ENCODE measurements at places on chromosomes 3 and 15.

- no peak for DNase-seq
These were observed 54.1 kb upstream of the CCR2 start for GRCh38 chr3:46299608-46300460.

DNA sequence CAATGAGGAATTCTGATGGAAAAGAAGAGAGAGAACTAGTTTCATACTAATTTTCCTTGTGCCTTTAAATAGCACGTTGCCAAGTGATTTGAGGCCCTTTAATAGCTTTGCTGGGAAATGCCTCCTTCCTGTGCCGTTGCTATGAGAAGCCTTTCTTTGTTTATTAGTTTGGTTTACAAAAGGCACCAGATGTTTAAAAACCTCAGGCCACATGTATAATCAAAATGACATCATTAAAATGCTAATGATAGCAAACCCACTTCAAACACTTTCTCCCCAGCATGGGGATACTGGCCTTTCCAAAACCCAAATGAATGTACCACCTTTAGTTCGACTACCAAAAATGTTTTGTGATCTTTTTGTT, 50.0 kb upstream of the TBC1D23 start:
- DNase-seq, result no peak

GRCh38 chr3:119322021-119322834, 28.0 kb downstream of the ARHGAP31 start:
- DNase-seq, result peak; percentile 50

GRCh38 chr3:185308126-185308754, 54.4 kb upstream of the EHHADH start:
- DNase-seq, result peak; percentile 50

DNA sequence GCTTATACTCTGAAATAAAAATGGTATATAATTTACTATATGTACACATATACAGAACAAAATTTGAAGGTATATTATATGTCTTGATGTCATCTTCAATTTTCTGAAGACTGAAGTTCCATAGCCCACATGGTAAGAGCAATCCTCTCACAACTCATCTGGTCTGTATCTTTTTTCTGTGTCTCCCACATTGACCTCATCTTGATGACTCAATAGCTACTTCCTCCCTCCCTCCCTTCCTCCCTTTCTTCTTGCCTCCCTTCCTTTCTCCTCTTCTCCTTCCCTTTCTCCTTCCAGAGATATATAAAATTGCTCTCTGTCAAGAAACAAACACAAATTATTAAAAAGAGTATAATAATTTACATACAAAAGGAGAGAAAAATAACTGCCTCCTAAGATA, 268.5 kb downstream of the SQOR start:
- no peak for DNase-seq

- DNase-seq, result no peak
These were observed 12.1 kb downstream of the CAND2 start for GRCh38 chr3:12808587-12808986.

- DNase-seq, result no peak
These were observed 399.4 kb downstream of the ROBO1 start for GRCh38 chr3:79368403-79368802.

DNA sequence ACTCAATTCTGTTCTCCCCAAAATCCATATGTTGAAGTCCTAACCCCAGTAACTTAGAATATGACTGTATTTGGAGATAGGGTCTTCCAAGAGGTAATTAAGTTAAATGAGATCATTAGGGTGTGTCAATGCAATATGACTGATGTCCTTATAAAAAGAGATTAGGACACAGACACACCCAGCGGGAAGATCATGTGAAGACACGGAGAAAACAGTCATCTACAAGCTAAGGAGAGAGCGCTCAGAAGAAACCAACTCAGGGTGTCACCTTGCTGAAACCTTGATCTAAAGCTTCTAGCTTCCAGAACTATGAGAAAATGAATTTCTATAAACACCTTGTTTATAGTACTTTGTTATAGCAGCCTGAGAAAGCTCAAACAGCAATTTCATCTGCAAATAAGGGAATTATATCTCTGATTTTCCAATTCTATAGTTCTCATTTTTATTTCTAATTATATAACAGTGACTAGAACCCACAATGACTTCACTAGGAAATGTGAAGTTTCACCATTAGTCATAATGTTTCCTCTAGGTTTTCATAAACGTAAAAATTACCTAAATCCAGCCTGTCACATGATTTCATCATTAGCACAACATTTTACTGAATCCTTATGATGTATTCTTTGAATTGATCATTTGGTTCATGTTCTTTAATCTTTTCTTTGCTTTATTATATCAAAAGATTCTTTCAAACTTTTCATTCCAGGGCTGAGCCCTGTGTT, 459.1 kb upstream of the MDFIC2 start:
- DNase-seq, result no peak

GRCh38 chr15:92839696-92840095, 60.4 kb upstream of the CHD2 start:
- no peak for DNase-seq

- DNase-seq, result no peak
These were observed 59.3 kb downstream of the POMGNT2 start for GRCh38 chr3:43046583-43046982.

DNA sequence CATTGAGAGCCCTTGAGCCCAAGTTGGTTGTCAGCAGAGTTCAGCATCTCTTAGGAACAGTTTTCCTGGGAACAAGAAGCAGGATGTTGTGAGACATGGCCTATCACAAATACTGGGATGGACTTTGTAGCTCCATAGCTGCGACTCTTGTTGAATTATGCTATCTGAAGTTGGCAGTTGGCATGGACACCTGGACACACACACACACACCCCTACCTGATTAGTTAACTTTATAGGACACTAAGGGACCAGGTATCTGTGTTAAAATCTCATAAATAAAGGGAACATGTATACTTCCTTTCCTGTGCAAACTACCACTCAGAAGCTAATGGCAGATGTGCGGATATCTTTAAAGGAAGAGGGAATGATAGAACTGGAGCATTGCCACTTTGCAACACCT, 10.2 kb upstream of the CHRNA7 start:
- no peak for DNase-seq

DNA sequence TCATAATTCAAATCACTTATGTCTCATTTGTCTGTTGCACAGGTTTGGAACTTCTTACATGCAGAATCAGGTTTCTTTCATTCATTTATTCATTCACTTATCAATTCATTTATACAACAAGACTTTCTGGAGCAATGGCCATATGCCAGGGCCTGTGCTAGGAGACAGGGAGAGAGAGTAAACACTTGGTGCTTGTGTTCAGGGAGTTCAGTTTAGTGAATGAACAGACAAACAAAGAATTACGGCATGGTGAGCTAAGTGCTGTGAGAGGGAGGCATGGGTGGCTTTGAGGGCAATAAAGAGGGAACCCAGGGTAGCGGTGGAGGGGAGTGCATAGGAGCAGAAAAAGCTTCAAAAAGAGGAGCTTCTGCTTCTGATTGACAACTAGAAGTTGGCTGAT, 8.5 kb upstream of the IREB2 start:
- DNase-seq, result no peak

DNA sequence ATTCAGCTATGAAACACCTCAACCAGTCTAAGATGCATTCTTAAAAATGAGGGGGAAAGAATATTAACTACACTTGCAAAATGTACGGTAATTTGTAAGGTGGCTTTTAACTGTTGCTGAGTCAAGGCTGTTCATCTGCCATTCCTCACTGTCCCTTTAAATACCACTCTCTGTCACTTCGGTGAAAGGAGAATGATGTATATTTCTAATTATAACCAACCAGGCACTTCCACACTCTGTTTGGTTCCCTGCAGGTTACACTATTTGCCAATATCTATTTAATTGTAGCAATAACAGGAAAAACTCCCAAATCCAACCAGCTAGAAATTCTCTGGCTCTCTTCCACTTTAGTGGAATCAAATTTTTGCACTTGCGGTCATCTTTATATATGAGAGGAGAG, 70.5 kb upstream of the SLCO3A1 start:
- no peak for DNase-seq

DNA sequence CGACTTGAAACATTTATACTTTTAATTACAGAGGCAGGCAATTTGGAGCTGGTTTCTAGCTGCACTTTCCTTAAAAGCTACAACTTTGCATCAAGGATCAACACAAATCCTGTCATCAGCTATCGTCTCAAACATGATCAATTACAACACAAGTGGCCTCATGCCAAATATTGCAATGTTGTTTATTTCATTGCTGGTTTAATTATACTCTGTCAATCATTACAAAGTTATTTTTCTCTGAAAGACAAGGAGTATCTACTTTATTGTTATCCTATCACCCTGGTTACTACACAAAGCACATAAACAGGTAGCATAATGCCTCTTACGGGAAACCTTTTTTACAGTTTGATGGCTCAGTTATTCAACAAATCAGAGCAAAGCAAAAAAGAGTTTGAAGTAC, 58.0 kb upstream of the FOXB1 start:
- DNase-seq, result no peak

- peak; percentile 6 for DNase-seq
These were observed 911.6 kb upstream of the ARPP21 start for GRCh38 chr3:34727700-34728099.

- DNase-seq, result no peak
These were observed 25.3 kb downstream of the ANP32A start for GRCh38 chr15:68795298-68795848.

DNA sequence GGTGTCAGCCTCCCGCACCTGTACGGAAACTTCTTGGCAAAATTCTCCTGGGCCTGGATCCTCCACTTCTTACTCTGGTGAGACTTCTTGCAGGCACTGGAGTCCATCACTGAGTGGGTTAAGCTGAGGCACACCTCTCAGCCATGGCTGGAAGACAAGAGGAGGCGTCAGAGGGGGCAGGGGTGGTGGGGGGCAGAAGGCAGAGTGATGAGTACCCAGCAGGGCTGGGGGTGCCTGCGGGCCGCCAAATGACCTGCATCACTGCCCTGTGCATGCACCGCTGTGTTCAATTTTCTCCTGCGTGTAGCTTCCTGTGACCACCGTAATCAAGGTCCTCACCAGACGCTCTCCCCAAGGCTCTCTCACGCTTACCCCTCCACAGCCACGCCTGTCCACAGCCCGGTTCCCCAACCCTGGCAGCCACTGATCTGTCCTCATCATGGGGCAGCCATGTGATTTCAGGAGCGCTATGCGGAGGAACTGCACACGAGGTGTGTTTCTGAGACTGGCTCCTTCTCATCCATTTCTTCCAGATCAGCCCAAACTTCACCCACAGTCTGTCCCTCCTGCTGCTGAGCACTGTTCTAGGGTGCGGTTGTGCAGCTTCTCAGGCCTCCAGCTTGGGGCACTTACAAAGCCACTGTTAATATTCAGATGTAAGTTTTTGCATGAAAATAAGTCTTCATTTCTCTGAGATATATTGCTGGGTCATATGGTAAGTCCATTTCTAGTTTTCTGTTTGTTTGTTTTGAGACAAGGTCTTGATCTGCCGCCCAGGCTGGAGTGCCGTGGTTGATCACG, 5.2 kb downstream of the C3orf22 start:
- DNase-seq, result no peak

- DNase-seq, result no peak
These were observed 223.5 kb downstream of the DTWD1 start for GRCh38 chr15:49844390-49844789.

DNA sequence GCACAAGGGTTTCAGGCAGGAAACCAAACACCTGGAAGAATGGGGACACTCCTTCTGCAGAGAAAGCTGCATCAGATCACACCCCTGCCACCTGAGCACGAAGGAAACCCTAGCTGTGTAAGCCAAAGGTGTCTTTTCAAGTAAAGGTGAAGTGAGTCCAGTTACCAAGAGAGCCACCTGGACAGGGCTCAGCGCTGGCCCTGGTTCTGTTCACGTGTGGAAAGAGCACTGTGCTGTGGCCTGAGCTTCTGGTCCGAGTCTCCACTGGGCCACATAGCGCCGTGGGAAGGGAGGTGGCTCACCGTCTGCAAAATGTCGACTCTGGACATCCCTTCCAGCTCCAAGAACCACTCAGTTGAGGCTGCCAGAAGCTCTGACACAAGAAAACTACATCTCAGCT, 151.1 kb downstream of the ADAMTS17 start:
- no peak for DNase-seq

DNA sequence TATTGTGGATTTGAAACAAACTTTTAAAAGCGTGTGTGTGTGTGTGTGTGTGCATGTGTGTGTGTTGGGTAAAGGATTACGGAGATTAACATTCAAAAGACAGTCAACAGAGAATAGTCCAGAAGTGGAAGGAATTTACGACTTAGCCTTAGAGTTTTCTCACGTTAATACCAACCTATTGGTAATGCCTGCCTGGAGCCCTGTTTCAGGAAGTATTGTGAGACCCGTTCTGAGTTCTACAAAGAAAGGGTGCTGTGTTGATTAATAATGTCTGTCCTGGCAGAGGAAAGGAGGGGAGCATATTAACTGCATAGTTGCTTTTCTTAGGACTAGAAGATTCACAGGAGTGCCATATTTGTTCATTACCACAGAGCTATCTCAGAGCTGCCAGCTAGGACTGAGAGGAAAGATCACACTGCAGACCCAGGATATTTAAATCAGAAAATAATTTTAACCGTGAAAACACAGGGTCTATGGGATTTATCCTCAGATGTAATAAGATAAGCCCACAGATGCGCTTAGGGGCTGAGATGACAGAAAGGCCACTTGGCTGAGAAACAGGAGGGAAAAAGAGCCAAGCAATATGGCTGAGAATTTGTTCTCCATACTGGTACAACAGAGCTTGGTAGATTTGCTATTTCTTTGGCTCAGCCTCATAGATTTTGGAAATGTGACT, 40.5 kb upstream of the FRMD4B start:
- no peak for DNase-seq

DNA sequence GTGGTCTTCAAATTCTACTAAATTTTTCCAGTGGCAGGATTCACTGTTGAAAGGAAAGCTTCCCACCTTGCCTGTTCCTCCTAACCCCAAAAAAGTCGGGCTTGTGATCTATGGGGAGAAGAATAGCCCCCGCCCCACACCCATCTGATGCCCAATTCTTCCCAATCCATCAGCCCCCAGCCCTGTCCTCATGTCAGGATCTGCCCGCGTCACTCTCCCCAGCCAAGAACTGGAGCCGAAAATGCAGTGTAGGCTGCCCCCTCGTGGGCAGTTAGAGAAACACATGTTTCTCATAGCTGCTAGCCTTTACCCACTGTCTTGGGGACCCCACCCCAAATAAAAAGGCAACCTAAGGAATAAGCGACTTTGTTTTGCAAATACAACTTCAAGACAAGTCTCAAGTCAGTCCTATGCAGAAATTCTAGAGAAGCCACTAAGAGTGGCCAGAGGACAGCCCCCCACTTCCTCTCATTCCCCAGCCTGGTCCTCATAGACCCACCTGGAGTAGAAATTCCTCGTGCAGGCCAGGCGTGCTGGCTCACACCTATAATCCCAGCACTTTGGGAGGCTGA, 13.0 kb upstream of the CSK start:
- peak; percentile 40 for DNase-seq

- DNase-seq, result no peak
These were observed 678 bp downstream of the SEMA7A start for GRCh38 chr15:74432968-74433591.

- DNase-seq, result no peak
These were observed 32.2 kb upstream of the PLA2G4E start for GRCh38 chr15:42053010-42053409.
